Fibroblast of skin of right quadriceps (primary cell): ENCODE measurements at places on chromosomes 6 and 20.

- no peak for DNase-seq
Measured at GRCh38 chr6:38261626-38262025, 378.1 kb downstream of the BTBD9 start.

- peak; percentile 73 for DNase-seq
Measured at GRCh38 chr6:7204726-7205125, 97.0 kb downstream of the RREB1 start.

DNA sequence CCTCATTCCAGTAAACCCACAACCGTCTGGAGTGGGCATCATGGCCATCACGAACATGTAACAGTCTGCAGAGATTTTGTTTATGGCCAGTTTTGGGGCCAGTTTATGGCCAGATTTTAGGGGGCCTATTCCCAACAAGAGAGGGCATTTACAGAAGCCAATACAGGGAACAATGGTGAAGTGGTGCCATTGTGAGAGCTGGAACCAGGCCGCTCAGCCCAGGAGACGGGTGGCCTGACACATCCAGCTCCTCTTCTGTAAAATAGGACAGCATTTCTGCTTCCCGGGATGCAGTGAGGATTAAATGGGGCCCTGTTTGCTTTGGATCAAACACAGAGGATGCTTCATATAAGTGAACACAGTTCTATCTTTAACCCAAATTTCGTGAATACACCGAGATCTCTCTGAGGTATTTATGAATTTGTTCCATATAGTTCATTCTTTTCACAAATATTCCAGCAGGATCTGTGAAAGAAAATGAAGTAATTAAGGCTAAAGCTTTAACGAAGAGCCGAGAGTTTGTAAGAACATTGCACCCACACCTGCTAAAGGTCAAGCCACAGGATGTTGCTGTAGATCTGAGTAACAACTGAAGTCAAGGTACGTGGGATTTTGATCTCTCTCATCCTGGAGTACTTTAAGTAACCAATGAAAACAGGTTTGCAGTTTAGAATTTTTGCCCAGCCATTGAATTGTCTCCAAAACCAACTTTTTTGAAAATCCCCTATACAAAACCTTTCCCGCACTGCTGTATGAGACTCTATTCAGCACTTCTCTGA lies 14.5 kb upstream of the SIRPG start:
- no peak for DNase-seq

GRCh38 chr6:55869674-55870073 lies 5.7 kb downstream of the BMP5 start:
- DNase-seq: no peak

- DNase-seq: peak; percentile 24
Measured at GRCh38 chr20:5864873-5865587, 85.3 kb downstream of the TRMT6 start.

GRCh38 chr6:158374020-158374419 lies 61.8 kb downstream of the TULP4 start:
- DNase-seq: peak; percentile 7

- DNase-seq: no peak
Measured at GRCh38 chr6:147384737-147385710, 123.5 kb upstream of the SAMD5 start.

DNA sequence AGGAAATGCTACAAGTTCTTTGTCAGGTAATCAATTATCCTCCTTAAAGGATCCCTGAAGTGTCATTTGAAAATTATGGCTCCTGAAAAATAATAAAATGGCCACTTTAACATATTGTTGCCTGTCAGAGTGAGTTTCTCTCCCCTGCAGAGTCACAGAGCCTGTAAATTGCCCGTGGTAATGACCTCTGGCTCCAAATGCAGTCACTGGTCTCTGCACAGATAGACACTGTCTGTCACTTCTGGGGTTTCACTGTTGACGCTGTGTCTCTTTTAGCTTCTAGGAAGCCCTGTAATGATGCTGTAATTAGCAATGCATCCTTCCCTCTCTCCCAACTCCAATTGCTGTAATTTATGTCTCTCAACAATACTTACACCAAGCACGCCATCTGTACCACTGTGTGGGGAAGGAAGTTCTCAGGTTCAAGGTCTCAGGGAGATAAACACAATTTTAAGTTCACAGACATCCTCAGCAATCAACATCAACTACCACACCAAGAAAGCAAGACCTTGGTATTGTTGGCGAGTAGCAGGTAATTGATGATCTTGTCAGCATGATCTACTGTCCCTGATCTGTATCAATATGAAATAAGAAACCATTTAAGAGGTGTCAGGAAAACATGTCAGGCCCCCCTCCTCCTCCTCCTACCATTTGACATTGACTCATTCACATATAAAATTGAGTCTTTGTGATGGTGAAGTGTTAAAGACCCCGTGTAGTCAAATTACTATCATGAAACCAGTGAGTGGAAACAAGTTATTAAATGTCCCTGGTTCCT lies 91.2 kb upstream of the SULF2 start:
- no peak for DNase-seq

DNA sequence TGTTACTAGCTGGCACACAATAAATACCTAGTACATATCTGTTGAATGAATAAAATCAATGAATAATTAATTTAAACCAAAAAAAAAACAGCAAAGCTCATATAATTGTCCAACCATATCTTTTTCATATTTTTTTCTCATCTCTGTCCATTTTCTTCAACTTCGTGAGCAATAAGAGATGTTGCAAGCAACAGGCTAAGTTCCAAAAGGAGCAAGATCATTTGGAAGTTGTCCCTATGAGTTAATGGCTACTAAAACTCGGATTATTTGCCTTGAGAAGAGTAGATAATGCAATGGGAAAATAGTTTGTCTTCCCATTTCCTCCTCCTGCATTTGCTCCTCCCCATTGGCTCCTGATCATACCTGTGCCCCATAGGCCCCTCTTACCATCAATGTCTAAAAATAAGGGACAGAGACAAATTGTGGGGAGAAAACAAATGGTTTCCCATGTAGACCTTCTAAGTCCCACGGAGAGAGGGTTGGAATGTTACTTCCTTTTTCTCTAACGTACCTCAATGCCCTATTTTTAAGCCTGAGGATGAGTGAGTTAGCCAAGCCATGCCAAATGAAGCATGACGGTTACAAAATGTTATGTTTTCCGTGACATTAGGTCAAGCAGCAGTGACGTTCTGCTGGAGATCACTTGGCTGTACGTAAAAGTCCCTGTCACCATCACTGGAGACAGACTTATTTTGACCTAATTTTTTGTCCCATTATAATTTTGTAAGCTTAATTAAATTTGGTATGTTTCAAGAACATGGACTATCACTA lies 217.3 kb upstream of the PREP start:
- DNase-seq: no peak

GRCh38 chr6:159079367-159079766 lies 34.6 kb upstream of the TAGAP start:
- DNase-seq: no peak

DNA sequence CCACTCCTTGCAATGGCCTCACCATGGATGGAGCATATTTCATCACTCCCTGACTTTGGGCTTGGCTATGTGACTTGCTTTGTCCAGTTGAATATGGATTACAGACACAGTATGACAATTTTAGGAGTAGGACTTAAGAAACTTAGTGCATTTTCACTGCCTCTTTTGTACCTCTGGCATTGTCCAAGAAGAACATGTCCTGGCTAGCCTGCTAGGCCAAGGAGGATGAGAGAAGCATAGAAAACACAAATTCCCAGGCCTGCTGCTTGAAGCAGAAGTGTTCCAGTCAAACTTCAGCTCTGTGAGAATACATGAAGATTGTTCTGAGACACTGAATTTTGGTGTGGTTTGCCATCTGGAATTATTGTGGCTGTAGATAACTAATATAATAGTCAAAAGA lies 3.1 kb upstream of the MCHR2 start:
- no peak for DNase-seq

DNA sequence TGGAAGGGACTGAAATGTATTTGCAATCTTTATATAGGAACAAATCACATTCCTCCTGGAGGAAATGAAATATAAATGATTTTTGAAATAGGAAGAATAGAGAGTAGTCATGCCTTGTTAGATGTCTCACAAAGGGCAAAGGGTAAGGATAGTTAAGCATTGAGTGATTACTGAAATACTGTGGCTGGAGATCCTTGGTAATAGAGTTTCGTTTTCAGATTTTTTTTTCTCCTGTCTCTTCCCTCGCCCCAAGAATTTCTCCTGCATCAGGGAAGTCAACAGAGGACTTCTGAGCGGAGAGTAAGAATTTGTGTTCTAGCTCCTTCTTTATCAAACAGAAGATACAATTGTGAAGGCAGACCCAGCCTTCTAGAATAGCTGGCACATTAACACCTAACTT lies 79.4 kb downstream of the PLCB4 start:
- DNase-seq: no peak

DNA sequence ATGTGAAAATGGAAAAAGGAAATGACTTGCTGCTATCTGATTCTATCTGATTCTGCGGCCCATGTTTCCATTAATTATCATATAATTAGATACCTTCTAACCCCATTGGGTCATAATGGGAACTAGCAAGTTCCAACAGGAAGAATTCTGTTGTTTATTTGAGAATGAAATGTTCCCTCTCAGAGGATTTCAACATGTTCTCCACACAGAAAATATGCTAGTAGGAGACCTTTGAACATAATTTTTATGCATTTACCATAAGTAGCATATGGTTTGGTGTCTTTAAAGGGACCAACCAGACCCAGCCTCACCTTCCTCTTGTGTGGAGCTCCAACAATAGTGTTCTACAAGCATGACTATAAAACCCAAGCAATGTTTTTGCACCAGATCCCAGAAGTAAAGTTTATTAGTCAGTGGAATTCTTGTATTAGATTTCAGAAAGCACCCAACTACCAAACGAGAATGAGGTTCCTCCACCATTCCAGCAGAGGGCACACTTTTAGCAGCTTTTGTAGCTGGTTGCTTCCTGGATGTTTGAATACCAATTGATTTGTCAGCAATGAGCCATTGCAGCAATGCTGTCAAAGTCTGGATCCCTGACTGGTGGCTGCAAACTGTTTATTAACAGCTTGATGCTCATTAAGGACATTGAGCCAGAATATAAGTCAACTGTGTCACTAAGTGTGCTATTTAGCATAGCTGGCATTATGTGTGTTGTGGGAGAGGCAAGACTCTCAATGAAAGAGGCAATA lies 143.6 kb upstream of the GJE1 start:
- peak; percentile 82 for DNase-seq

GRCh38 chr20:38630727-38631126 lies 29.1 kb downstream of the ARHGAP40 start:
- DNase-seq: no peak

DNA sequence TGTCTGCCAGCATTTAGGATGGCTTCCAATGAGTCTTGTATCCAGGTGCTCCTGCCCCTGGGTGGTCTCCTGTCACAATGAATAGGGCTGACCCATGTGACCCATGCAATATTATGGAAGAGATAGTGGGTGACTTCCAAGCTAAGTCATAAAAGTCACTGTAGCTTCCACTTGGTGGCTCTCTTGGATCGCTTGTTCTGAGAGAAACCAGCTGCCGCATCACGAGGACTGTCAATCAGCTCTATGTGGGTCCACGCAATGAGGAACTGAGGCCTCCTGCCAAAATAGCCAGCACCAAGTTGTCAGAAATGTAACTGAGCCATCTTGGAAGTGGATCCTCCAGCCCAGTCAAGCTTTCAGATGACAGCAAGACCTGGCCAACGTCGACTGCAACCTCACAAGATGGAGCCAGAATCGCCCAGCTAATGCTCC lies 14.9 kb upstream of the MATN4 start:
- DNase-seq: no peak

- DNase-seq: no peak
Measured at GRCh38 chr6:146300521-146300920, 243.1 kb upstream of the RAB32 start.

GRCh38 chr6:159716247-159717096 lies 10.8 kb upstream of the WTAP start:
- DNase-seq: peak; percentile 94

- no peak for DNase-seq
Measured at GRCh38 chr6:24078200-24078599, 47.8 kb upstream of the NRSN1 start.

DNA sequence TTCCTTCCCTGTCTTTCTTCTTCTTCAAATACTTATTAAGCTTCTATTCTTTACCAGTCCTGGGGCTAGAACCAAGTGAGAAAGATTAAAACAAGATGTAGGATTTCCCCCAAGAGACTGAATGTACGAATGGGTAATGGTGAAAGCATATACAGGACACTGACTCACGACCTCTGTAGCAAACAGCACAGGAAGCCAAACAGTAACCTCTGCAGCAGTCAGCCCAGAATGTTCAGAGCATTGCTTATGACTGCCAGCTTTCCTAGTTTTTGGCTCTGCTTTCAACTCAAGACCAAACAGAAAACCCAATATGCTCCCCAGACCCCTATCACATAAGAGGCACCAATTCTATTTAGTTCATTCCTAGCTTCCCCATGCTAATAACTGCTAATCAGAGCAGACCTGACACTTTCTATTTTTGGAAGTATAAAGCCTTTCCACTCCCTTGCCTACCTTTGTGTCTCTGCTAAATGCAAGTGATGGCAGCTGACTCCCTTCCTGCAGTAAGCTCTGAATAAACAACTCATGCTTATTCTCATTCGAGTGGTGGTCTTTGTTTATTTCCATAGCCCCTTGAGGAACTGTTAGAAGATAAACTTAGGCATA lies 690.6 kb downstream of the EPM2A start:
- peak; percentile 85 for DNase-seq

GRCh38 chr6:25270559-25270958 lies 8.6 kb upstream of the CARMIL1 start:
- DNase-seq: no peak

GRCh38 chr6:151448623-151449022 lies 3.3 kb downstream of the RMND1 start:
- no peak for DNase-seq

- DNase-seq: peak; percentile 91
Measured at GRCh38 chr6:170388113-170388512, 81.6 kb downstream of the FAM120B start.

DNA sequence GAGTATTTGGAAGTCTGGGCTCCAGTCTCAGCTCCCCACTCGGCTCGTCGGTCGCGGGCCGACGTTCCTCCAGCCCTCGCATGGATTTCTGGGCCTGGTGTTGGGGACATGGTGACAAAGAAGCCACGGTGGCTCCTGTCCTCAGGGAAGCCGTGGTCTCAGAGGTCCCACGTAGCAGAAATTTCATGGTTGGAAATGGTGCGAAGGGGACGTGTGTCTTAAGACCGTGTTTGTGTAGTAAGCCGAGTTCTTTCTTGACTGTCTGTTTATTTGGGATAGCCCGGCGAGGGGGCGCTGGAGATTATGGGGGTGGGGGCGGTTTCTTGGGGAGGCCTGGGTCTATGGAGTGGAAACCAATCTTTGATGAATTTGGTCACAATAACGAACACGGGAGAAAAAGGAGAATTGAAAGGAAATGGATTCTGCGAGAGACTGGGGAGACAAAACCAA lies 23.5 kb upstream of the MAP3K7 start:
- DNase-seq: no peak

- no peak for DNase-seq
Measured at GRCh38 chr20:2168946-2169345, 67.3 kb downstream of the STK35 start.
